ENCODE measurements at places on chromosomes 1 and 21.

DNA sequence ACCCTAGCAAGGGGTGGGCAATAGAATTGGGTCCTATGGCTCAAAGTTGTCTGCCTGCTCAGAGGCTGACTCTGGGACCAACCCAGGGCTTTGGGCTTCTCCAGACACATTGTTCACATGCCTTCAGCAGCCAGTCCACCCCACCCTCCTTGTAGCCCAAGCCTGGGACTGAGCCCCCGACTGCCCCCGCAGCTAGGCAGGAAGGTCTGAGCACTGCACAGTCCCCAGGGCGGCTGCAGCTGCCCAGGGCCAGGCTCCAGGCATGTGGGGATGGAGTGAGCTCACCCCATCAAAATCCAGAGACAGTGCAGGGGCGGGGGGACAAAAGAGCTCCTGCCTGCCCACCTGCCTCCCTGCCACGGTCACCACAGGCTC, 35.6 kb downstream of the HSPG2 start:
- DNase-seq, result no peak

GRCh38 chr1:208537198-208537597, 293.0 kb upstream of the PLXNA2 start:
- peak; percentile 49 for DNase-seq

DNA sequence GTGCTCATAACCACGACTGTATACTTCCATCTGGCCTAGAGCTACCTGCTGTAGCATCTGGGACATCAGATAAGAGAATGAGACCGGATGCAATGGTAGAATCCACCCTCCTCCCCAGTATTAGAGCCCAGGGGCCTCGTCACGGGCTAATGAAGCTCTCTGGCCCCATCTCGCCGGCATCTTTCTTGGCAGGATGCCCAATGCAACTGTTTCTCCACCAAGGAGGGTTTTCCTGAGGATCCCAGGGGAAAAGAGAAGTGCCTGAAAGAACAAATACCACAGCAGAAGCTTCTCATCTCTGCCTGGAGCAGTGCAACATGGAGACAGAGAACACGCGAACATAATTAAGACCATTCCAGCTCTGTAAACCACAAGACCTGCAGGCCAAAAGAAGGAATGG, 80.0 kb downstream of the VWA5B1 start:
- DNase-seq, result no peak

GRCh38 chr1:205971082-205971481, 27.8 kb upstream of the SLC26A9 start:
- DNase-seq, result no peak

GRCh38 chr1:79204779-79205479, 198.4 kb upstream of the ADGRL4 start:
- no peak for DNase-seq

DNA sequence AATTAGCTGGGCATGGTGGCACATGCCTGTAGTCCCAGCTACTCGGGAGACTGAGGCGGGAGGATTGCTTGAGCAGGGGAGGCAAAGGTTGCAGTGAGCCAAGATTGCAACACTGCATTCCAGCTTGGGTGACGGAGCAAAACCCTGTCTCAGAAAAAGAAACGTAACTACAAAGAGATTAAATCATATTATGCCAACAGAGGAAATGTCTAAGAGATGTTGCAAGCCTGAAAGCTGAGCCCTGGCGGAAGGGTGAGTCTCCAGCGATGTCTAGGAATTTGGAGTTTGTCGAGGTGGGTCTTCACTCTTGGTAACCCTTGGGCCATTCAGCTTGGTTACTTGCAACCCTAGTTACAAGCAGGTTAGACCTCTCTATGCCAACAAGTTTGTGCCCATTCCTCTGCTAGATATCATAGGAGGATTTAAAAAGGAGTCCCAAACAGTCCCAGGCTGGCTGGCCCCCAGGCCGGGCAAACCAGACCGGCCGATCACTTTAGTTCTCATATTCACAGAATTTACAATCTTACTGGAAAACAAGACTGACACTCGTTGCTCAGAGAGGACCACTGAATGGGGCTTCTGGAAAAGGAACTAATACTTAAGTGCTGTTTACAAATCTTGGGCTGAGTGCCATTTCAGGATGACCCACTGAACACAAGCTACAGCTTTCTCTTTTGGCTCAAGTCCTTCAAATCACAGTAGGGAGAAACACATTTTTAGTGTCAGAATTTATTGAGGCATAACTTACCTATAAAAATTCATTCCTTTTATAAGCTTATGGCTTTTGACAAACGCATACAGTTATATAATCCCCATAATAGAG, 27.1 kb downstream of the SLC30A1 start:
- no peak for DNase-seq

DNA sequence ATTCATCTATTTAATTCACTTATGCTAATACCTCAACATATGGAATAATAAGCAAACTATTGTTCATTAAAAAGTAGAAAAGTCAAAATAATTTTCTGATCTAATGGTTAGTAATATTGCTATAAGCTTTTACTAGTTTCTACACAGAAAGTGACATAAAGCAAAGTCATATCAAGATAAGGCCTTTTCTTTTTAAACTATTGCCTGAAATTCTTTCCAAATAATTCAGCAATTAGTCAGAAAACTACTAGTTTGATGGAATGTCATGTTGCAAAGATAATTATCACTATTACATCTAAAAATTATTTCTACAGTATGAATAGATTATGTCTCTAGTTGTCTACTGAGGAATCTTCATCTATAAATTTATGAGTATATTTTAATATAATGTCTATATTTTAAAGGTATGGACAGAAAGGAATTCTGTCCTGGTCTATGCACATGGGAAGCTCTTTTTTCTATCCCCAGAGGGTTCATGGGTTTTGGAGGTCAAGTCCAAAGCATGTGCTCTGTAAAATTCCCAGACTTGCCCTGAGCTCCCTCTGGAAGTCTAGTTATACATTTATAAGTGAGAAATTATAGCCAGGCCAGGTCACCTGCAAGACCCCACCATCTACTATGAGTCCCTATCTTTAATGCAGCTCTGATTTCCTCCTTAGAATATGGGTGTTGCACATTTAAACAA, 84.6 kb upstream of the DPYD start:
- DNase-seq, result no peak

- DNase-seq, result no peak
Observed at GRCh38 chr21:34989337-34990151, 59.6 kb downstream of the RUNX1 start.

DNA sequence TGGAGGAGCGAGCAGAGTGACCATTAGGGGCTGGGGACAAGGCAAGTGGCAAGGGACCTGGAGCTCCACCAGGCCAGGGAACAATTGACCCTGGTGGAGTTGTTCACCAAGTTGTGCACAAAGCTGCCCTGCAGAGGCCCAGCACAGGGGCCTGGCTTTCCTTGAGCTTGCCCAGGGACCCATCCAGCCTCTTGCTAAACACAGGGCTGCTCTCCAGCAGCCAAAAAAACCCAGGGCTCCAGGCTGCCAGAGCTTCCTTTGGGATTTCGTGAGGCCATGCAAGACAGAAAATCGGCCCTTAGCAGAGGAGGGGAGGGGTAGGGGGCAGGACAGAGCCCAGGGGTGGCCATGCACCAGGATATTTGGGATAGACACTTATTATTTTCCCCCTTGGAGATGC, 32.6 kb downstream of the LRP8 start:
- no peak for DNase-seq

- DNase-seq, result no peak
Observed at GRCh38 chr1:200901796-200902444, 7.2 kb downstream of the INAVA start.

DNA sequence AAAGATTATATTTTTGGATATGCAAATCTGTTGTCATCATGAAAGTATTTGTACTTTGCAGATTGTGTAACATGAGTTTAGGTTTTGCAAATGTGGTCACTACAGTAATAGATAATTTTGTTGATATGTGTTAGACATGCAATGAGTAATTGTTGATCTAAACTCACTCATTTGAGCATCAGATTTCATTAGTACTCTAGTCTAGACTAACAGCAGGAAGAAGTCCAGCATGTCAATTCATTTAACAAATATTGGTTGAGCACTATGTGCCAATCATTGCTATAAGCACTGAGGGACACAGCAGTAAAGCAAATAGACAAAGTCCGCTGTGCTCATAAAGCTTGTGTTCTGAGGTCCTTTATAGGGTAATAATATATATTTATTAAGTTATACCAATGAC, 350.0 kb downstream of the USP25 start:
- no peak for DNase-seq

GRCh38 chr1:29390491-29391361, 154.4 kb downstream of the PTPRU start:
- peak; percentile 54 for DNase-seq

- DNase-seq, result peak; percentile 96
Observed at GRCh38 chr1:157193702-157194391, 55.7 kb upstream of the ETV3 start.

DNA sequence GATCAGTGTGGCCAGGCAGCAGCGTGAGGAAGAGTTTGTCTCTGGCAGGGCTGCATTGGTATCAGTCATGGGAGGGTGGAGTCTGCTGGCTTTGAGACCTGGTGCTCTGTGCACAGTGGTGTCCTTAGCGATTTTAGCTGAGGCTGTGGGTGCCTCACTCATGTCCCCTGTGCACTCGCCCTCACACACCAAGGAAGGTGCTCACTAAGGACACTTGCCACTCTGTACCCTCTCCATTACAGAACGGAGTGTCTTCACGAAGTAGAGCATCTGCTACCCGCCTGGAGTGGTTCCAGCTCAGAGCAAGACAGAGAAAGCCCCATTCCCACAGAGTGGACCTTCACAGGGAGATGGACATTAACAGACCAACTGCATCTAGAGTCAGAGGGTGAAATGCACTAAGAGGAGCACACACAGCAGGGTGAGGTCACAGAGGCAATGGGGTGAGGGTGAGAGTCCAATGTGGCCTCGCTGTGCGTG, 117.9 kb downstream of the MATN1 start:
- no peak for DNase-seq

DNA sequence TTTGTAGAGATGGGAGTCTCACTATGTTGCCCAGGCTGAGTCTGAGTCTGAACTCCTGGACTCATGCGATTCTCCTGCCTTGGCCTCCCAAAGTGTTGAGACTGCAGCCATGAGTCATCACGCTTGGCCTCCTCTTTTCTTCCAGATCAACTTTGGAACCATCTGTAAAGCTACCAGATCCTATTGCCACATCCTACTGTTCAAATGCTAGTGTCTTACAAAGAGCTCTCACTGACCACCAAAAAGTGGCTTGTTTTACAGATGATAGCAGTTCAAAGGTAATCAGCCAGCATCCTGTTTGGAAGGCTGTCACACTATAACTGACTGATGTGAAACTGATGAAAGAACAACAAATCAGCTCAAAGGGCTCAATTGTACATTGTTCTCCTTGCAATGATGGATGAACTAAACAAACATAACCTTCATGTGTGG, 221.6 kb downstream of the AKT3 start:
- DNase-seq, result no peak

DNA sequence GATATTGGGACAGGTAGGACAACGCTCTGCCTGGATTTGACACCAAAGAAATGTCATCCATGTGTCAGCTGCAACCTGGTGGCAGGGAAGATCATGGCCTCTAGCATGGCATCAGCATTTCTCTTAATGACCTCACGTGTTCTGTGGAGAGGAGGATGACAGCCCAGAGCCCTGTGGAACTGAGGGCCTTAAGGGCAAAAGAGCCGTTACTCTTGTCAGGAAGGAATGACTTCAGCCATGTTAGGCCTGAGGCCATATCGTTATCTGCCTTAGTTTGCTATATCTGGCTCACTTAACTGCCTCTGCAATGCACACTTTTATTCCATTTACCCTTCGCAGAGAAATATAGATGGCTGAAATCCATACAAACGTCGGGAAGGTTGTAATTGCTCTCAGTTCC, 83.2 kb upstream of the PBX1 start:
- DNase-seq, result no peak

GRCh38 chr1:204826970-204827369, 43.7 kb upstream of the NFASC start:
- peak; percentile 94 for DNase-seq

DNA sequence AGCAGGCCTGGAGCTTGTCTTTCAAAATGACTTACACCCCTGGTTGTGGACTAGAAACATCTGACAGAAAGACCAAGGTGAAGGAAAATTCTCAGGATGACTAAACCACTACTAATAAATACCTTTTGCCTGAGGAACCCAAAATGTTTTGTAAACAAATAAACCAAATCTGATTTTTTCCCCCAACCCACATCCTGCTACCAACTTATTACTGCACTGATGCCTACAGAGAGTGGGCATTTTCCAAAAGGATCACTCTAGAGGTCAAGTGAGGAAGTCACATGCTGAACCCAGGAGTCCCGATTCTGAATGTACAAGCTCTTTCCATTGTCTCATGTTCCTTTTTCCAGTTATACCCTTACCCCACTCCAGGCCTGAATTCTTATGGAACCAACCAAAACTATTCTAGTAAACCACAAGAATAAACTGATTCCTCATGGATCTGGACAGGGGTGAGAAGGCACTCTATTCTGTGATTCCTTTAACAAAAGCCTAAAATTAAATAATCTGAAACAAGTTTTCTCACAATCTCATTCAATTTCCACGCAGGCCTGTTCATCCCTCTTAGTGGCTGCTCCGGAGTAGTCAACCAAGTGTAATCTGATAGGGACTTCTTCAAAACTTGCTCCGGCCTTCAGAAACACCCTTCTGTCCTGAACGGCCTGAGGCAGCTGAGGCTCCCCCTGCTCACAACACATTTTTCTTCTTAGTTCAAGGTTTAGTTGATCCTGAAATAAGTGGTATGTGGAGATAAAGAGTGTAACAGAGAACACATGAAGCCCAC, 1.4 kb downstream of the PI4KB start:
- DNase-seq, result no peak

- peak; percentile 75 for DNase-seq
Observed at GRCh38 chr21:17513214-17514123, 626 bp downstream of the CXADR start.

DNA sequence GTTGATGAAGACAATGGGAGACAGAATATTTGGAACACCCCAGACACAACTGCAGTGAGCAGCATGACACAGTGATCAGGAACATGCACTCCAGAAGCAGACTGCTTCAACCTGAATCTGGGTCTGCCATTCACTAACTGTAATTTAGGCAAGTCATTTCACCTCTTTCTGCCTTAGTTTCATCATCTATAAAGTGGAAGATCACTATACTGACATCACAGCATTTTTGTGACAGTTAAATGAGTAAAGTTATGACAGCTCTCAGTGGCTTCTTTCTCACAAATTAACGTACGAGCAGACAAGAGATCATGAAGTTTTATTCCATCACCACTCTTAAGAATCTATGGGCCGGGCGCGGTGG, 14.3 kb downstream of the LRRC41 start:
- DNase-seq, result no peak

GRCh38 chr1:167491586-167492461, 26.5 kb downstream of the CD247 start:
- peak; percentile 82 for DNase-seq

DNA sequence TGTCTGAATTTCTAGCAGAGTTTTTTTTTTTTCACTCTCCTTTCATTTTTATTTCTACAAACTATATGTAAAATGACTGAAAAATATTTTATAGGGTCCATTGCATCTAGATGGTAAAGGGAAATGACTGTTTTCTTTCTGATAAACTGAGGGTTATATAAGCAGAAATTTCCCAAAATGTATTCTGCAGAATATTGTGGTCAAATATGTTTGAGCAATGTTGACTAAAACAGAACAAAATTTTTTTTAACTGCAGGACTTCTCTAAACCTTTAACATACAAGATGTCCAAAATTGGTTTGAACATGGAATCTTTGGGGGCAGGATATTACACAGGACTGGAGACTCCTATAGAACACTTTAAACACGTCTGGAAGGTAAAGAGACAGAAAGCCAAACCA, 190.5 kb downstream of the TOMM20 start:
- no peak for DNase-seq

- DNase-seq, result no peak
Observed at GRCh38 chr1:10252508-10252907, 42.1 kb downstream of the KIF1B start.

GRCh38 chr1:67896826-67897225, 63.6 kb upstream of the GNG12 start:
- no peak for DNase-seq

Measured in endodermal cell (in vitro differentiated cells).